ENCODE measurements at places on chromosomes 3 and 15. TPM values are rescaled to one million over a fixed set of nuclear protein-coding genes. Genes with fewer than 3 reads are reported as not detected.
A peak's percentile ranks its signal among the peaks of the same experiment; 100 is the strongest.

Gene TRPC1
- total RNA-seq = 12.2 TPM

- DNase-seq = no peak
Measured at GRCh38 chr3:153574445-153574844, 412.4 kb downstream of the RAP2B start.

DNA sequence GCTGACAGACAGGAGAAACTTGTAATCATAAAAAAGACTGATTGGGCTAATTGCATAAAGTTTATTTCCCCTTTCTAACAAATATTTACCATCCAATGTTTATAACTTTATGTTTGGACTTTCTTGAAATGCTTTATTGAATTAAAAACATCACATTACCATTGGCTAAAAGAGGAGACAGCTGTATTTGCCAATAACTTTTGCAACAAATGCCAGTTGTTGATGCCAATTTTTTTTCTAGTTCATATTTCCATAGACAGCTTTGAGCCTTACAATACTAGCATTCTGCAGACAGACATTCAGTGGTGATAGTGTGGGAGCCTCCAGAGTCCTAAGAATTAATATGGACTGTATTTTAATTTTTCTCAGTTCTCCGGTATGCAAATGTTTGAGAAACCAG is 198.4 kb downstream of the ADAMTS17 start:
- no peak for DNase-seq

DNA sequence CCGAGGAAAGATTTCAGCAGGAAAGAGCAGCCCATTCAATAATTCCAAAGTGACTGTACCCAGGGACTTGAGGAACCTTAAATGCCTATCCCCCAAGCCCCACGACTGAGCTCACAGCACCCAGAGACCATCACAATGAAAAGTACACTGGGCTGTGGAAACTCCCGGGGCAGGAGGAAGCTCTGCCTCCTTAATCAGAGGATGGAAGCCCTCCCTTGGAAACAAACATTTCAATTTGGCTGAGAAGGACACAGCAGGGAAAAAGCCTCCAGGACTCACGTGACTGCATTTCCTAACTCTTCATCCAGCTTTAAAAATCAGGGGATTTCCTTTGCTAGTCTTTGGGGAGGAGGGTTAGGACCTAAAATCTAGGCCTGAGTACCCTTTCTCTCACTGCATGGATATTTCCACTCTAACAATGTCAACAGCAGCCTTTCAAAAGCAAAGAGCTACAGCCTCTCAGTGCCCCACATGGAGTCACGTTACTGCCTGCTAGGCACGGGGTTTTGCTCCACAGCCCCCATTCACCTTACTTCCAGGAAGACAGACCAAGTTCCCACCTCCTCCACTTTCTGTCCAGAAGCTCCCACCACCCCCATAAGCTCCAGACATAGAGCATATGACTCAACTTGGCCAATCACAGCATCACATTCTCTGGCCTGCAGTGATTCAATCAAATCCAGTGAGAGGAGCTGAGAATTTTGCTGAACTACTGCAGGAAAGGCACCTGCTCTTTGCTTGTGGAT is 68.9 kb upstream of the WNT5A start:
- no peak for DNase-seq

- no peak for DNase-seq
Measured at GRCh38 chr15:85100186-85100937, 118.7 kb downstream of the PDE8A start.

DNA sequence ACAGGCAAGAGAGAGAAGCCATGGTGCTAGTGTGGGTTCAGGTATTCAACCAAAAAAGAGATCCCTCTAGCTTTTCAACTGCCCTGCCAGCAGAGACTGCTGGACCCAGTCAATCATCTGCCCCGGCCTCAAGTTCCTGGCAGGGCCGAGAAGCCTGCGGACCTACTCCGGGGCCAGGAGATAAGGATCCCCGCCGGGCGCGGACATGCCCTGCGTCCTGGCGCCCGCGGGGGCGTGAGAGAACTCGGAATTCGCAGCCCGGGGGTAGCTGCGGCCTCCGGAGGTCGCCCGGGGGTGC is 821 bp upstream of the MAGI1 start:
- peak; percentile 77 for DNase-seq

DNA sequence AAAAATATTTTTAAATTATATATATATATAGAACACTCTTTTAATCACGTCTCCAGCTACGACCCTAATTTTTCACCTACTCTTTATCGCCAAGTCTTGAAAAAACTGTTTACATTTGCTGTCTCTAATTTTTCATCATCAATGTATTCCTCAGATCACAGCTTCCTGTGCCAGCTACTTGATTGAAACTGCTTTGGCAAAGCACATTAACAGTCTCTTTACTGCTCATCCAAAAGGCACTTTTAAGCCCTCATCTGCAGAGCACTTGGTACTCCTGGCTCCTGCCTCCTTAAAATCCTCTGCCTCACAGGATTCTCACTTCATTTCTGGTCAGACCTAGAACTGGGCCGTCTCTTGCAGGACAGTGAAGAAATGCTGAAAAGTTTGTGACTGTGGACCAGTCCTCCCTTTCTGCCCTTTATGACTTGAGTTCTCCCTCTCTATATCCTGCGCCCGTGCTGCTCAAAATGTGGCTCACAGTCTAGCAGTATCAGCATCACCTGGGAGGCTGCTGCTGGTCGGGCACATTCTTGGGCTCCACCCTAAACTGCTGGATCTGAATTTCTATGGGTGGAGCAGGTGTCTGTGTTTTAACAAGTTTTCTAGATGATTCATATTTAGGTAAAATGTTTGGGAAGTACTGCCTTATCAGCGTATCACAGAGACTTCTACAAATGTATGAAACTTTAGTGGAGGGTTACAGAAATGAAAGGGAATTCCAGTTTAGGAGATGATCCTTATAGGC is 196.8 kb downstream of the ADAMTSL3 start:
- no peak for DNase-seq

Gene ARHGEF26
- 5.2 TPM for total RNA-seq

- peak; percentile 92 for DNase-seq
Measured at GRCh38 chr3:47009225-47010110, 30.0 kb downstream of the NBEAL2 start.

Gene ZNF502
- total RNA-seq = 4.4 TPM

DNA sequence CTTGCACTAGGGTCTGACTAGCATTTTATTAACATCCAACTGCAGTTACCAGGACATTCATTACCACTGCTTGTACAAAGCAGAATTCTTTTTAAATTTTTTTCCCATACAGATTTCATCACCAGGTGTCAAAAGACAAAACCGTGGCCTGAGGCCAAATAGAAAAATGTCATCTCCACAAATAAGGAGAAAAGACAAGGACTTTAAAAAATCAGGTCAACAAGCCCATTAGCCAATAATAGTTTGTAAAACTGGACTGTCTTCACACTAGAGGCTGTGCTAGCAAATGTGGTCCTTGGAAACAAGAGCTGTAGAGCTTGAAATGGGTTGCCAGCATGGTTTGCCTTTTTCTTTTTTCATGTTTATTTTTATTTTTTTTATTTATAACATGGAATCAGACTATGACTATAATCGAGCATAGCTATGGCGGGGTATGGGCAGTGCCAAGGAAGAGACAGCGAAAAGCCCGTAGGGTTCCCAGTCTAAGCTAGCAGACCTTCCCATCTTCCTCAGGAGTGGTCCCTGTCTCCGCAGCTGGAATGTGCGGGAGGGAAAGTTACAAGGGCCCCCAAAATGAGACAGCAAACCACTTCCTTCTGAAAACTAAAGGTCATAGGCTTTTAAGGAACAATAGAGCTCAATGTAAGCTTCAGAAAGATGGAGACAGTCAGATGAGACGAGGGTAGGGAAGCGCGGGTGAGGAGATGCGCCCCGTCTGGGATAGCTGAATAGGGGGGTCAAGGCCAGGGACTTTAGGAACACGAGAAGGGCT is 1.5 kb downstream of the PTPN9 start:
- no peak for DNase-seq

Gene LTK
- 0.68 TPM for total RNA-seq

Gene BRK1
- 84.8 TPM for total RNA-seq

GRCh38 chr3:154889227-154889634 is 190.9 kb upstream of the MME start:
- no peak for DNase-seq

DNA sequence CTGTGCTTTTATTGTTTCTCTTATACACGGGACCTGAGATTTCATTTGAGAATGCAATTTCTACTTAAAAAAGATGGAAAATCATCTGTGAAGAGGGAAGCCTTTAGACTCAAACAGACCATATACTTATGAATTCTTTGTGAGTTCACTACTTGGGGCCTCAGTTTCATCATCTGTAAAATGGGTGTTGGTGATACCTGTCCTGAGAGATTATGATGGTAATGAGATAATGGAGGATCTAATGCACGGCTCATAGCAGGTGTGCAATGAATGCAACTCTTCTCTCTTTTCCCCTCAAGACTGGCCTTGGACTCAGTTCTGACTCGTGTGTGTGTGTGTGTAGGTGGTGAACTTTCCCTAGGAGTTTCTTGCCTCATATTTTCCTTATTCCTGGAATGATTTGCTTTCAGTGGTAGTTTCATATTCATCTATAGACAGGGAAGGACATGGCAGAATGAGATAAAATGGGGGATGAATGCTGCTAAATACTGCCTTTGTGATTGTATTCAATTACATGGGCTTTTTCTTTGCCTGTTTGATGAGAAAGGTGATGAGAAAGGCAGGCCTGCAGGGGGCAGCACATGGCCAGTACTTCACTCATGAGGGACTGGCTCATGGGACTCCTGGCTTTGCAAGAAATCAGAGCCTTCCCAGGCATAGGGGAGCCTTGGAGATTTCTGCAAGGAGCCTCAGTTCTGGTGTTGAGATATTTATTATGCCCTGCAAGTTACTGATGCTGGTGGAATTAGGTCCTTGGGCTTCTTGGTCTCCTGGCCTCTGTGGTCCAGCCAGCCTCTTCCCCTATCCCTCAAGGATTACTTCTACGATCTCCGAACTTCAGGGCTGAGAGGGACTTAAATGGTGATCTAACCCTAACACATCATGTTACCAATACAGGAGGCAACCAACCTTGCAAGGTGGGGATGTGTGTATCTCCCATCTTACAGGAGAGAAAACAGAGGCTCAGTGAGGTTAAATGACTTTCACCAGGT is 70.7 kb downstream of the RPLP1 start:
- DNase-seq = peak; percentile 68

Gene CFAP100
- not detected for total RNA-seq

DNA sequence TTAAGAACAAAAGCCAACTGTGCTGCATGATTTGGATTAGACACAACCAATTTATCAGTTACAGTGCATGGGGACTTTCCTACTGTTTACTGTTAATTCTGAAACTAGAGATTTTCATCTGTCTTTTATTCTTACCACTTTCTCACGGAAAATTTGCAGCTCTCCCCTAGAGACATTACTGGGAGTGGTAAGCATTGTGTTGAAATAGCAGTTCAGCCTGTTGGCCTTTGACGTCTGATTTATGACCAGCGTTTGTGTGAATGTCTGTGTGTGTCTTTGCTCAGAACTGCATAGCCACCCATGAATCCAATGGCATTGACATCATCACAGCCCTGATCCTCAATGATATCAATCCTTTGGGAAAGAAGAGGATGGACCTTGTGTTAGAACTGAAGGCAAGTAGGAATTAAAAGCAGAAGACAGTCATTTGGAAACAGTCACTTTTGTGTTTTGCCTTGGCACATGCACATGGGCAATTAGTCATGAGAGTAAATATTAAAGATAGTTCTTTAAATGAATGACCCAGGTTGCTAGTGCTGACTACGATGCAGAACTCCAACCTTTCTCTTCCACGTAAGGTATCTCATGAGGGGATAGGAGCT is 202.2 kb upstream of the BHLHE40 start:
- DNase-seq = no peak

- DNase-seq = no peak
Measured at GRCh38 chr3:34053626-34054025, 255.2 kb downstream of the PDCD6IP start.

GRCh38 chr3:45473841-45474240 is 85.5 kb downstream of the LARS2 start:
- DNase-seq = no peak

Gene C15orf62
- 0.32 TPM for total RNA-seq

Gene MUC20
- 4.7 TPM for total RNA-seq

Gene GOLGA6L7
- total RNA-seq = not detected

DNA sequence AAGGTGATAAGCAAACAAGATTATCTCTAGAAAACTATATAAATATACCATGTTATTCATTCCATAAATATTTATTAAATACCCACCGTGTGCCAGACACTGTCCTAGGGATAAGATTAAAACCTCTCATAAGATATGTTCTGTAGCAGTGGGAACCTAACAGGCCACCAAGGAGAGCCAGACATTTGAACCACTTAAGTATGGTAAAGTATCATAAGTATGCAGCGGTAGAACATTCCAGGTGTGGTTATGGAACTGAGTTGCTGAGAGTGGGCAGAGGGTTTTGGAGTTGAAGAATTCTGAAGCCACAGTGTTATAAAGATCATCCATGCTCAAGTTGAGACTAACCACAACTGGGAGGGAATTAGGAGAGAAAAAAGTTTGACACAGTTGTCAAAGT is 14.7 kb downstream of the FILIP1L start:
- DNase-seq = no peak

GRCh38 chr3:58609990-58610389 is 32.8 kb upstream of the FAM107A start:
- DNase-seq = no peak

Gene UCN2
- total RNA-seq = not detected

DNA sequence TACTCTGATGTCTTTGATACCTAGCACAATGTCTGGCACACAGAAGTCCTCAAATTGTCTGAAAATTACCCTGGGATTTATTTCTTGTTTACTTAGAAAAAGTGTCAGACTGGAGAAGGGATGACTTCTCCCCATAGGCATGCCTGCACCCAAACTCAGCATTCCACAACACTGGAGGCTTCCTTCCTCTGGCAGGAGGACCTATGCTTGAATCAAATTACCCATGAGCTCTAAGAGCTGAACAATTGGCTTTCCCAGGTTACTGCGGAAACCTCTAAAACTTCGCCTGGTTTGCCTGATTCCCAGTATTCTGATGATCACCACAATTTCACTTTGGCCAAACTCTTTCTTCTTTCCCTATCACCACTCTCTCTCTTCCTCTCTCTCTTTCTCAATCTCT is 217.4 kb downstream of the DIPK2A start:
- no peak for DNase-seq

- peak; percentile 36 for DNase-seq
Measured at GRCh38 chr15:70505411-70505919, 257.9 kb downstream of the UACA start.

GRCh38 chr3:134341389-134341788 is 32.9 kb downstream of the AMOTL2 start:
- no peak for DNase-seq

Gene SLC12A8
- total RNA-seq = 0.80 TPM

DNA sequence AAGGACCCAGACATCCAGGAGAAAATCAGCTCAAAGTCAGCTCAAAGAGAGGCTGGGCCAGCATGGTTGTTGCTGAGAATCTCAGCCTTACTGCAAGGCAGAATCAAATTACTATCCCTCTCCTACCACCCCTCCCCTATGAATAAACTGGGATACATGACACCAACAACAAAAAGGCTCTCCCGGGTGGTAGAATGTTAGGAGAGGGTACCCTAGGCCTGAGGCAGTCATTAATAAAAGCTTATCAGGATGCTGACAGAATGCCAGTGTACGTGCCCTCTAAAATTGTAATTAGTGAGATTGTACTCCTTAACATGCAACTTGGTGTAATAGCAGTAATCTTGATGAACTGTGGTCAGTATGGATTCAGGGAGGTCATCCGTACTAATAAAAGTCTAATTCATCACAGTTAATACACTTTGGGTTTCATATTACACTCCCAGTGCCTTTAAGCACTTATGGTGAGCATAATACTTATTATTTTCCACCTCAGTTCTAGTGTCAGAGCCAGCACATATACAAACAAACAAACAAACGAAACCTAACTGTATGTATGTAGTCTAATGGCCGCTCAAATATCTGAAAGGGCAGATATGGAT is 76.5 kb downstream of the B3GALNT1 start:
- no peak for DNase-seq

- DNase-seq = no peak
Measured at GRCh38 chr3:97821287-97821773, 481 bp upstream of the CRYBG3 start.

Data from left cardiac atrium (tissue), 4 donors.